Activated CD8-positive, alpha-beta memory T cell treated with anti-CD3 and anti-CD28 coated beads for 24 hours (primary cell): ENCODE measurements at places on chromosomes 4 and X.

DNA sequence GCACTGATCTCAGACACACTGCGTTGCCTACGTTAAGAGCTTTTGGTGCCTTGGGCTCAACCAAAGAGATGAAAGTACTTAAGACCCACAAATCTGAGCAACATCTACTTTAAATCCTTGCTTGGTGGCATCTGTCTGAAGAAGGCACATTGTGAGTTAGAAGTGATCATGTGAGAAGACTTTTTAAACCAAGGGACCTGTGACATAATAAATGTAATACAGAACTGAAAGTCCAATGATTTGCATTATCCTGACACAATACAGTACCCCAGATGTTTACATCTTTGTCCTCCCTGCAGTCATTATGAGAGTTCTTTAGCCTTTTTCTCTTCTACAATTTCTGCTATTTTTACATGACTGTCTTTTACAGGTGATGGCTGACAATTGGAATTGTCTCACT is 96.7 kb upstream of the FTHL17 start:
- DNase-seq: no peak

GRCh38 chrX:38627683-38628082 is 66.3 kb downstream of the TSPAN7 start:
- no peak for DNase-seq

DNA sequence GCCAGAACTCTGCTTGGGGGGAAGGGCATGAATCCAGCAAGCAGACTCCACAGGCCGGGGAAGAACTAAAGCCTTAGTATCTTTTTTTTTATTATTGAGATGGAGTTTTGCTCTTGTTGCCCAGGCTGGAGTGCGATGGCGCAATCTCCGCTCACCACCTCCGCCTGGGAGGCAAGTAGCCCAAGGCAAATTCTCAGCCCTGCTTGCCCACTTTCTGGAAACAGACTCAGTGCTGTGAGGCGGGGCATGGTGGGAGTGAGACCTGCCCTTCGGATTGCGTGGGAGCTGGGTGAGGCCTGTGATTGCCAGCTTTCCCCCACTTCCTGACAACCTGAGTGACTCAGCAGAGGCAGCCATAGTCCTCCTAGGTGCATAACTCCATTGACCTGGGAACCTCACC is 348.8 kb downstream of the GASK1B start:
- DNase-seq: no peak

DNA sequence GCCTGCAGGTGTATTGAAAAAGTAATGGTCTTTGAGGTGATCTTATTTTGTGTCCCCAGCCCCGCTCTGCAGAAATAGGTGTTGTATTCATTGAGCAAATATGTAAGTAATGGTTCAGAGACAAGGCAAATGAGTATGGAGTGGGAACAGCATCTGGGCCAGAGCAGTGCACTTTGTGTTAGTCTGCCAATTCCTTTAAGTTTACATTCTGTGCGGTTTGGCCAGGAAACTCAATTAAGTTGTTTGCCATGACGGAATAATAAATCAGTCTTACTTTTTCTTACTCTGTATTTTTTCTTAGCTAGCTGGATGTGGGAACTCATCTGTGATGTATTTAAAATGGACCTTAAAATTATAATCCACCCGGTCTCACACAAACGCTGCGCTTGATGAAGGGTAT is 12.6 kb downstream of the DCLK2 start:
- DNase-seq: no peak

- DNase-seq: no peak
Observed at GRCh38 chr4:46387956-46388355, 2.0 kb downstream of the GABRA2 start.

DNA sequence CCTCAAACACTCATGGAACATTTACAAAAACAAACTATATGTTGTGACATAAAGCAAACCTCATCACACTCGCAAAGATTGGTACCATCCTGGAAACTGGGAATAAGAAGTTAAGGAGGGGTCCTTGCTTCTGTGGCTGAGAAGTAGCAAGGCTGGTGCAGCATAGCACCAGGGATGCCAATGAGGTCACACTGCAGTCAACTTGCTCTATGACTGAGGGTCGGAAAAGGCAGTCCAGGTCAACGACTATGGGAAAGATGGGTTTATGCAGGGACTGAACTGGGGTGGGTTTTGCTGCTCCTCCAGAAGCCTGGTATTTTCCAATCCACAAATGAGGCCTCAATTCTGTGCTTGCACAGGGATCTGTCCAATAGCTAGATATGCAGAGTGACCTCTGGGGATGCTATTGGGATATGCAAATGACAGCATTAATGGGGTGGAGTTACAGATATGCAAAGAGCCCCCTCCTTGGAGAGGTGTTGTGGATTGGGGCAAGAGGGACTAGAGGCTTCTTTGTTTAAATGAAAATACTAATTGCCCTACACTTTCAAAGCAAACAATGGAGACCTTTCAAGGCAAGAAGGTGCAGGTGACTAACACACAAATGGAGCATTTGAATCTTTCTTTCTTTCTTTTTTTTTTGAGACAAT is 7.2 kb upstream of the IL13RA1 start:
- no peak for DNase-seq

GRCh38 chr4:153232768-153233167 is 28.5 kb downstream of the TRIM2 start:
- DNase-seq: no peak

DNA sequence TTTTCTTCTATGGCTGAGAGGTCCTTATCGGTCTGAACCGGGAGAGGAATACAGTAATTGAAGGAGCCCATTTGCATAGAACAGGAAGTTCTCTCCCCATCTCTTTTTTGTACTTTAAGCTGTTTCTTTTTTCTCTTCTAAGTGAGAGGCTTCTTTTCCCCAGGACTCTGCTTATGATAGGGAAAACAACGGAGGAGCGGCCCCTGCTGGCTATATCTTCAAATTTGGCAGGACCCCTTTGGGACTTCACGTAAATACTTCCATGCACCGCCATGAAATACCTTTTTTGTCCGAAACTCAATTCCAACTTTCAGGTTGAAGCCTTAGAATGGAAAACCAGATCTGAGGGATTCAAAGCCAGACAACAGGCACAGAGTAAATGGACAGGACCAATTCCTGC is 1153.0 kb upstream of the INTU start:
- DNase-seq: no peak

GRCh38 chr4:56619816-56620215 is 61.3 kb downstream of the HOPX start:
- no peak for DNase-seq

- DNase-seq: no peak
Observed at GRCh38 chr4:88791274-88791673, 93.6 kb upstream of the NAP1L5 start.

DNA sequence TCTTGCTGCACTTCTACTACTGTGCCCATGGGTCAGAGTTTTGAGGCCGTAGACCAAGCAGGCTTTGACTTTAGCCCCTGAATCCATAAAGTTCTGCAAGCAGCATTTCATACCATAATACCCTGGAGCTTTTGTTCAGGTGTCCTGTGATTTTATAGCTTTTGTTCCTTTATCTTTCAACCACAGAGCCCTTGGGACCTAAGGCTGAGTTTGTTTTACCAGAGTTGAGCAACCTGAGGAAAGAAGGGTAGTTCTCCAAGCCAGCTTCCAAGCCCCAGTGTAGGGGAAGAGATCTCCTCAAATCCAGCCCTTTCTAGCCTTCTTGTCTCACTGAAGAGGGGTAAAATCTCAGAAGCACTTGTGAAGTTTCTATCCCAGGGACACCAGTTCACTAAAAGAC is 35.1 kb downstream of the MAGED2 start:
- no peak for DNase-seq

- no peak for DNase-seq
Observed at GRCh38 chr4:15992167-15992485, 29.2 kb upstream of the FGFBP2 start.

GRCh38 chrX:21740329-21741274 is 17.3 kb downstream of the SMPX start:
- DNase-seq: no peak

DNA sequence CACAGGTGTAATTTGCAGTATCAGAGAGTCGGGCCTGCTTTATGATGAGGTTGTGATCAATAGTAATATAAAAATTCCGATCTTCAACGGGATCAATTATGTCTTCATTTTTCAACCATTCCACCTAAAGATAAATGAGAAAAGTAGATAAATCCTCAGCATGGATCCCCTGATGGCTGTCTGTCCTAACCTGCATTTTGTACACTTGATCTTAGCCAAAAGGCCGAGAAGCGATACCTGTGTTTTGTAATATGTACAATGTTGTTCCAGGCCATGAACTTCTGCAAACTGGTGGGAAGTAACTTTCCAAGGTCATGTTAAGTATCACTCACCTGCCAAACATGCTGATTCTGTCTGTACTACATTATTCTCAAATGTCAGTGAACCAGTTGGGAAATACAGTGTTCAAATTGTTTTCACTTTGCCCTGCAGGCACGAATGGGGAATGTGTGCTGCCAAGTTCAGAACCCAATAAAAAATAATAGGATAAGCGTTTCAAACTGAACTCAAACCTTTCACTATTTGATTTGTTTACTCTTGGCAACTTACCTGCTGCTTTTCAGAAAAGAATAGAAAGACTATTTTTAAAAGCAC is 298.1 kb downstream of the UNC5C start:
- no peak for DNase-seq

DNA sequence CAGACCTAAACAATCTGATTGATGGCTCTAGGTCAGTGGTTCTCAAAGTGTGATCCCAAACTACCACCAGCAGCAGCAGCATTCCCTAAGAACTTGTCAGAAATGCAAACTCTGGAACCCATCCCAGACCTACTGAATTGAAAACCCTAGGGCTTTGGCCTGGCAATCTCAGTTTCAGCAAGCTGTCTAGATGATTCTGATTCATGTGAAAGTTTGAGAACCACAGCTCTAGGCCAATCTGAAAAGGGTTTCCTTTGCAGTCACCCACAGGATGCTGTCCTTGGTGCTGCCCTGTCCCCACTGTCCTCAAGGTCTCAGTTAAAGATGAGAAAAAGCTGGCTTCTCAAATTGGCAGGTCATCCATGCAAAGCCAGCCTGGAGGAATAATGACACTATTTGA is 34.8 kb downstream of the SMPX start:
- no peak for DNase-seq

GRCh38 chr4:77800077-77800476 is 19.1 kb downstream of the CNOT6L start:
- no peak for DNase-seq

GRCh38 chr4:103156106-103156505 is 42.0 kb downstream of the CENPE start:
- no peak for DNase-seq

- DNase-seq: no peak
Observed at GRCh38 chrX:33086886-33087285, 124.5 kb downstream of the DMD start.

DNA sequence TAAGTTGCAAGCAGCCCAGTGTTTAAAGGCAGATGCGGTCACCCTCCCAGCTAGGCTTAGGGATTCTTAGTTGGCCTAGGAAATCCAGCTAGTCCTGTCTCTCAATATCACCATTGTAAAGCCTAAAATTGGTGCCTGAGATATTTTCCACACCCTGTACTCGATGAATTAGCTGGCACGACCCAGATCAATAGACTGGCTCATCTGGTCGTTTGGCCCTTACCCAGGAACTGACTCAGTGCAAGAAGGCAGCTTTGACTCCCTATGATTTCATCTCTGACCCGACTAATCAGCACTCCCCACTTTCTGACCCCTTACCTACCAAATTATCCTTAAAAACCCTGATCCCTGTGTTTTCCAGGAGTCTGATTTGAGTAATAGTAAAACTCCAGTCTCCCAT is 384.9 kb upstream of the SLC7A11 start:
- no peak for DNase-seq

GRCh38 chr4:143587703-143588102 is 74.2 kb downstream of the SMARCA5 start:
- DNase-seq: no peak

DNA sequence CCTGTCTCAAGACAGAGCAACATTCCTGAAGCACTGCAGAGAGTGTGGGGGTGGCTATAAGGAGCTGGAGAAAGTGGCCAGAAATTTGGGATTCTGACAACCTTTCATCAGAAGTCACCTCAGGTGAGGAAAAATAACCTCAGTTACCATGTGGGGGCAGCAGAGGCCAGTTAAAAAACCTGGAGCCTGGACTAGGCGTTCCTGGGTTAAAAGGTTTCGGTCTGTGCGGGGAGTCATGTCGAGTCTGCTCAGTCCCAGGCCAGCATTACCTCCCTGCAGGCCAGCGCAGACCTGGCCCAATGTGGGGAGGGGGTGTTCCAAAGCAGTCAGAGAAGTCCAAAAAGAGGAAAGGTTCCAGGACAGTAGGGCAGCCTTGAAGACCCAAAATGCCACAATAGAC is 10.9 kb upstream of the NALF2 start:
- DNase-seq: no peak

- peak; percentile 74 for DNase-seq
Observed at GRCh38 chr4:6777636-6778281, 4.8 kb upstream of the KIAA0232 start.

DNA sequence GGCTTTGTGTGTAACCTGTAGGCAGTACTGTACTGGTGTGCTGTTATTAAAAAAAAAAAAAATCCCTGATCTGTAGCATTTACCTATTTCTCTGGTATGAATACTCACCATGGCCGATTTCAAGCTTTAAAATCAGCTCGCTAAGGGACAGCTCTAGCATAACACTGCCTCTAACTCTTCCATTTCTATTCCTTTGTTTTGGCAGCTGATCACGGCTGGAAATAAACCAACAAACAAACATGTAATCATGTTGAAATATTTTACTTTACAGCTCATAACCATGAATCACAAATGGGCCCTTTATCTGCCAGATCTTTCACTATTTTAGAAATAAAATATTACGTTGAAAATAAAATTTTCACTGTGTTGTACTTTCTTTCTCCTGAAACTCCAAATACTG is 60.5 kb upstream of the IL15 start:
- DNase-seq: no peak

DNA sequence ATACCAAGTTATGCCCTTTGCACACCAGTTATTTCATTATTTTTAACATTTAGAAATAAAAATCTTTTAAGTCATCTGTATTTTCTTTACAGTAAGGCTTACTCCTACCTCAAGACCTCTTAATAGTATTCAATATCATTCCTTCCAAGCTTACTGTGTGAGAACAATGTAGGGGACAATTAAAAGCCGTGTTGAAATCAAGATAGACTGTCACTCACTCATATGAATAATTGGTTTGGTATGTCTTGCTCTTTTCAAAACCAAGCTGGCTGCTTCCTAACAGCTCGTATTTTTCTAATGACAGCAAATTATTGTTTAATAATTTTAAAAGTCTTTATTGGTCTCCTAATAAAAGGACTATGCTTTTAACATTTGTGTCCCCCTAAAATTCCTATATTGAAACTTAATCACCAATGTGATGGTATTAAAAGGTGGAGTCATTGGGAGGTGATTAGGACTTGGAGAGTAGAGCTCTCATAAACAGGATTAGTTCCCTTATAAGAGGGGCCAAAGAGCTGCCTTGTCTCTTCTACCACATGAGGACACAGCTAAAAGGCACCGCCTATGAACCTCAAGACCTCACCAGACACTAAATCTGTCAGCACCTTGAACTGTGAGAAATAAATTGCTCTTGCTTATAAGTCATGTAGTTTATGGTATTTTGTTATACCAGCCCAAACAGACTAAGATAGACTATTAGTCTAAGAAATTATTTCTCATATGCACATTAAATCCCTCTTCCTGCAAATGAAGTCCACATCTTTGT is 4.1 kb downstream of the ABCB7 start:
- DNase-seq: no peak

- no peak for DNase-seq
Observed at GRCh38 chr4:1340181-1340747, 6.7 kb upstream of the UVSSA start.

GRCh38 chrX:140712413-140713173 is 3.0 kb downstream of the LINC00632 start:
- no peak for DNase-seq

GRCh38 chrX:10797466-10797865 is 177.1 kb upstream of the MID1 start:
- no peak for DNase-seq

- no peak for DNase-seq
Observed at GRCh38 chr4:10160281-10160856, 43.8 kb upstream of the WDR1 start.
